ENCODE measurements at places on chromosomes 13 and 19.
A peak's percentile ranks its signal among the peaks of the same experiment; 100 is the strongest.

GRCh38 chr13:111335298-111335697 is 14.9 kb downstream of the TEX29 start:
- no peak for DNase-seq

GRCh38 chr19:38309615-38310278 is 5.7 kb downstream of the C19orf33 start:
- DNase-seq, result no peak

DNA sequence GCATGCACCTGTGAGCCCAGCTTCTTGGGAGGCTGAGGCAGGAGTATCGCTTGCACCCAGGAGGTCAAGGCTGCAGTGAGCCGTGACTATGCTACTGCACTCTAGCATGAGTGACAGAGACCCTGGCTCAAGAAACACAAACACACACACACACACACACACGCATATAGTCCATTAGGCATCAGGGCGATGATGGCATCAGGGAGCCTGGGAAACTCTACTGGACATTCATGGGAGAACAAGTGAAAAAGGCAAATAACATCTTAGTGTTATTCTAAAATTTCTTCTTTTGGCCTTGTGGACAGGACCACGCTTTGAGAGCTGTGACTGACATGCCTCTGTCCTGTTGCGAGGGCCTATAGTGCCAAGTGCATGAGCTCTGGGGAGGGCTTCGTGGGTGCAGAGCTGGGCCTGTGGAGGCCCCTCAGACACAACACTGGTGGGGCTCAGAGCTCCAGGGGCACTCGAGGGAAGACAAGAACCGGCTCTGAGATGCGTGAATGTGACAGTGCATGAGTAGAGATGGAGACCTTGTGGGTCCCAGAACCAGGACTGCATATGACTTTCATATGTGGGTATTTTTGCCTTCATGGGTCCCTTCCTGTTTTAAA is 8.0 kb upstream of the USF2 start:
- no peak for DNase-seq

DNA sequence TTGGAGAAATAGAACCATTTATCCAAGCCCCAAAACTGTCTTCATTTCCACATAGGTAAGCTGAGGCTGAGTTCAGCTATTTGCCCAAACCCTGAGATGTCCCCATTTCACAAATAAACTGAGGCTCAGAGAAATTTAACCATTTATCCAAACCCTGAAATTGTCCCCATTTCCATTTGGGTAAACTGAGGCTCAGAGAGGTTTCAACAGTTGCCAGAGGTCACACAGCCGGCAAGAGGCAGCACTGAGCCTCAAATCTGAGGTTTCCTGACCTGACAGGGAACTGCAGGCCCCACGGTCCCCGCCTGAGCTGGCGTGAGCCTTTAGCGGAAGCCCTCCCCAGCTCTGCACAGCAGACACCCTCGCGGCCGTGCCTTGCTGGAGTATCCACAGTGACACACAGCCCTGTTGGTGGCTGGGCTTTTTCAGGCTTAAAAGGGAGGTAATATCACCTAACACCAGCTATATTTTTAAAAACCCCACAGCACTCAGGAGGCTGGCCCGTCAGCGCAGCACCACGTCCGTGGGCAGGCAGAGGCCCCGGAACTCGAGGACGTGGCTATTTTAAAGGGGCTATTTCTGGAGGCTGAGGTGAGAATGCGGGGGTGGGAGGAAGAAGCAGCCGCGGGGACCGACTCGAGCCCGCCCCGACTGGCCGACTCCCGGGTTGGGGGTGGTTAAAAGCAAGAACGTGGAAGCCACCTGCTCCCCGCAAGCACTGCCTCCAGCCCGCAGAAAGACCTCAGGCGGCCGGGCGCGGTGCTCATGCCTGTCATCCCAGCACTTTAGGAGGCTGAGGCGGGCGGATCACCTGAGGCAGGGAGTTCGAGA is 18.5 kb downstream of the PTPRS start:
- DNase-seq, result peak; percentile 79

GRCh38 chr19:2627319-2627829 is 75.1 kb downstream of the GNG7 start:
- no peak for DNase-seq

DNA sequence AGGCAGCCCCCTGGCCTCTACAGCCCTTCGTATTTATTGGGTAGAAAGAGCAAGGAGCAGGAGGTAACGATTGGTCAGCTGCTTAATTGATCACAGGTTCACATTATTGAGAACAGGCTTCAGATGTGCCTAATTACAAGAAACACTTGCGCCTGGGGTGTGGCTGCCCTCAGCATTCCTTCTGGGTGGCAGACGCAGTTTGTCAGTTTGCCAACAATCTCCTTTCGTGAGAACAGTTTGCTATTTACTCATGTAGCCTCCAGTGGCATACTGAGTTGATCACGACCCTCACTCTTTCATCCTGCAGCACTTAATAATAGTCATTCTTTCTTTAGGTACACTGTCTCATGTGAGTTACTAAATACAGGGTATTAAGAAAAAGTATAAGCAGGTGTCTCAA is 985.6 kb downstream of the SLITRK5 start:
- no peak for DNase-seq

- DNase-seq, result no peak
Measured at GRCh38 chr13:34357435-34358232, 539.7 kb downstream of the RFC3 start.

DNA sequence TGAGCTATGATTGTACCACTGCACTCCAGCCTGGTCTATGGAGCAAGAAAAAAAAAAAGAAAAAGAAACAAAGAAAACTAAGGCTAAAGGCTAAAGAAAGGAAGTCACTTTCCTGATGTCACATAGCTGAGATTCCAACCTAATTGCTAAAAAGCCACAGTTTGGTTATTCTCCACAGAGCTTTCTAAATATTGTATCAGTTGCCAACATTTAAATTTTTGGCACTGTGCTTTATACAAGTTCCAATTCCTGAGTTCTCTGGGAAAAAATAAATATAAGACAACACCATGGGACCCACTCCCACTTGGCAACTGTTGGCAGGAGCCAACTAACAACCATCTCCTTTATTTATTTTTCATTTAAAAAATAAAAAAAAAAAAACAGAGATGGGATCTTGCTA is 11.2 kb upstream of the LYPD3 start:
- DNase-seq, result no peak

GRCh38 chr13:99255271-99255670 is 2.9 kb downstream of the GPR18 start:
- DNase-seq, result no peak

DNA sequence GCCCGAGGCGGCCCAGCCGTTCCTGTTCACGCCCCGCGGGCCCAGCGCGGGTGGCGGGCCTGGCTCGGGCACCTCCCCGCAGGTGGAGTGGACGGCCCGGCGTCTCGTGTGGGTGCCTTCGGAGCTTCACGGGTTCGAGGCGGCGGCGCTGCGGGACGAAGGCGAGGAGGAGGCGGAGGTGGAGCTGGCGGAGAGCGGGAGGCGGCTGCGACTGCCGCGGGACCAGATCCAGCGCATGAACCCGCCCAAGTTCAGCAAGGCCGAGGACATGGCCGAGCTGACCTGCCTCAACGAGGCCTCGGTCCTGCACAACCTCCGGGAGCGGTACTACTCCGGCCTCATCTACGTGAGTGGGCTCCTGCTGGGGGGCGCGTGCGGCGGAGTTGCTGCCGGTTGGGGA is 7.0 kb downstream of the MYH14 start:
- no peak for DNase-seq

DNA sequence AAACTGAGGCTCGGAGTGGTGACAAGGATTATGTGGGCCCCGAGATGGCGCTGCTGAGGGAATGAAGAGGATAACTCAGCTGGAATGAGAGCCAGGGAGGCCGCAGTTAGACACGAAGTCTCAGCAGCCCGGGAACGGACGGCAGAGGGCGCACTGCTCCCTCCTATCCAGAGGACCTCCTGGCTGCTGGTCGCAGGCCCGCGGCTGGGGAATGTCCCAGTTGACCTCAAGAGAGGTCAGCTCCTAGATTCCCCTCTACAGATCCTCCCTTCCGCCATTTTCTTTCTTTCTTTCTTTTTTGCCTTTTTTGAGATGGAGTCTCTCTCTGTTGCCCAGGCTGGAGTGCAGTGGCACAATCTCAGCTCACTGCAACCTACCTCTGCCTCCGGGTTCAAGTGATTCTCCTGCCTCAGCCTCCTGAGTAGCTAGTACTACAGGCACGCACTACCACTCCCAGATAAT is 24.1 kb upstream of the ASPDH start:
- DNase-seq, result peak; percentile 73

DNA sequence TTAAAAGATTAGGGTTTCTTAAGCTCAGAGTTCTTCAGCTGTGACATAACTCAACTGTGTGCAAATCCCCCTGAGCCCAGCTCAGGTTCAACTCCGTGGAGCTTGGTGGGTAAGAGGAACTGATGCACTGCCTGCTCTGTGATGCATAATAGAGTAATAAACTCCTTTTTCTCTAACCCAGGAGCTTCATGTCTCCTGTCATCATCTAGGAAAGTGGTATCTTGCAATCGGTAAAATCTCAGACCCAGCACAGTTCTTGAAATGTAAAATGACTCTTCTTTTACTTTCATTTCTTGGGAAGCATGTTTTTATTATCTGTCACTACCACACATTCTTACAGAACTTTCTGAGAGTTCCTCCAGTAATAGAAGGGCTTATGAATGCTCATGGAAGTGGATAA is 123.8 kb upstream of the PCDH9 start:
- no peak for DNase-seq

DNA sequence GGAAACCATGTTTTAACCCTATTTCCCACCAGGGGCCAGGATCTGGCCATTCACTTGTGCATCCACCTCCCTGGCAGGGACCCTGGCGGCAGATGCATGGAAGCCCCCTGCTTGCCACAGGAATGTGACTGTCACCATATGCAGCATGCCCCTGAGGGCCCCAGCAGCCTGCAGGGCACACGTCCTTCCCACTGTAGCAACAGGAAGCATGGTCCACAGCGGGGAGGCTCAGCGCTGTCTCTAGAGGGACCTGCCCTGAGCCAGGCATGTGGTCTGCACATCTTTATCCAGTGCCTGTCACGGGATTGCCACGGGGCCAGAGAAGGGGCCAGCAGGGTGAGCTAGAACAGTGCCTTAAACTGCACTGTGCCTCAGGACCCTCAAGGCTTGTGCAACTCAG is 34.9 kb upstream of the MCF2L start:
- DNase-seq, result no peak

GRCh38 chr13:71015516-71015915 is 851.5 kb downstream of the DACH1 start:
- DNase-seq, result no peak

GRCh38 chr13:38444904-38445303 is 95.3 kb downstream of the UFM1 start:
- DNase-seq, result no peak

DNA sequence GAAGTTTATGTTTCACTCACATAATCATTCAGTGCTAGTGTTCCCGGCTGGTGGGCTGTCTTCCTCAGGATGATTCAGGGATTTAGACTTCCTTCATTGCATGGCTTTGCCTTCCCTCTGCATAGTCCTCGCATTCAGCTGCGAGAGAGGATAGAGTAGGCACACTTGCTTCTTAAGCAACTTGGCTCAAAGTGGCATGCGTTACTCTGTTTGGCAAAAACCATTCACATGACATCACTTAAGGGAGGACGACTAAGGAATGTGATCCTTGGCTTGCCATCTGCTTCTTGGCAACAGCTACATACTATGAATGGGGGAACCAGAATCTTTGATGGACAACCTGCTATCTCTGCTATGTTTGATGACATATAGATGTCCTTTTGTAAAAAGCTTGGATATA is 359.3 kb downstream of the TDRD3 start:
- no peak for DNase-seq

GRCh38 chr13:113433391-113433916 is 19.8 kb downstream of the ADPRHL1 start:
- no peak for DNase-seq

DNA sequence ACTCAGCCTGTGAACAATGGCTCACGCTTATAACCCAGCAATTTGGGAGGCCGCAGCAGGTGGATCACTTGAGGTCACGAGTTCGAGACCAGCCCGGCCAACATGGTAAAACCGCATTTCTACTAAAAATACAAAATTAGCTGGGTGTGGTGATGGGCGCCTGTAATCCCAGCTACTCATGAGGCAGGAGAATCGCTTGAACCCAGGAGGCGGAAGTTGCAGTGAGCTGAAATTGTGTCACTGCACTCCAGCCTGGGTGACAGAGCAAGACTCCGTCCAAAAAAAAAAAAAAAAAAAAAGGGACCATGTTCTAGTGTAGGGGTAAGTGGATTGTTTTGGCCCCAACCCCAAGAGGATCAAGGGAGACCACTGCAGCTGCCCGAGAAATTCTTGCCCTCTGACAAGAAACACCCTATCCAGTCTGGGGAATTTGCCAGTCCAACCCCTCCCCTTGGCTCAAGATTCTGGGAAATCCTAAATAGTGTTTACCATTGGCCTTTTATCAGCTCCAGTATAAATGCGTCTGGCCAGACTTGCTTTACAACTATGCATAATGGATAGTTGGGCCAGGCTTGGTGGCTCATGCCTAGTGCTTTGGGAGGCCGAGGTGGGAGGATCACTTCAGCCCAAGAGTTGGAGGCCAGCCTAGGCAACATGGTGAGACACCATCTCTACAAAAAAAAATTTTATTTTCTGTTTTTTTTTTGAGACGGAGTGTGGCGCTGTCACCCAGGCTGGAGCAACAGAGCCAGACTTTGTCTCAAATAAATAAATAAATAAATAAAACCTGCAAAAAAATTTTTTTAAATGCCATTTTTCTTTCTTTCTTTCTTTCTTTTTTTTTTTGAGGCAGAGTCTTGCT is 5.1 kb upstream of the DHDH start:
- DNase-seq, result no peak

DNA sequence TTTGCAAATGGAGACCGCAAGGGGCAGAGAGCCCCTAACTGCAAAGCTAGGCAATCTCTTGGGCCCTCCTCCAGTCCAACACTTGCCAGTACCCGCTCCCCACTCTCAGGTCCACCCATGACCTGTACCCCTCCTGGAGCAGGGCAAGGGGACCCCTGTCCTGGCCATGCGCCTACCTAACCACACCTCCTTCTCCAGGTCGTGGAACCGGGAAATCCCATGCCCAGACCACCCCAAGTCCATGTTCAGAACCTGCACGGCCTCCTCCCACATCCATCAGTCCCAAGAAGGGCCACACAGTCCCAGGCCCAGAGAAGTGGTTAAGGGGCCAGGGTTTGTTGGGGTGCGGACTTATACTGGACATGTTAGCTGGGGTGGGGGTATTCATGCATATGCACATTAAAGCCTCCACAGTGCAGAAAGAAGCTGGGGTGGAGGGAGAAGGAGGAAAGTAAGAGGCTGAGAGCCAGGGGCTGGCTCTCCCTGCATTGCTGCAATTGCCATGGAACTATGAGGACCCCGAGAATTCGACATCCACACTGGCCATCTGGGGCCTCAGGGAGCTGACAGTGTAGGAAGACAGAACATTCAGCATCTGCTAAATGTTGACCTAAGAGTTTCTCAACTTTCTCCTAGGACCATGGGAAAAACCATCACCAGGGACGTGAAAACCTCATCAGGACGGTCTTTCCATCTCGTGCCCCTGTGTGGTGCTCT is 39.0 kb downstream of the HSPH1 start:
- no peak for DNase-seq

GRCh38 chr19:3503036-3503572 is 2.6 kb upstream of the DOHH start:
- DNase-seq, result no peak
